ENCODE measurements at places on chromosomes 16 and 17.

GRCh38 chr17:82129095-82129494, 31.1 kb upstream of the FASN start:
- DNase-seq, result no peak

GRCh38 chr16:75138233-75138632, 10.1 kb upstream of the ZFP1 start:
- no peak for DNase-seq

GRCh38 chr16:19555186-19555937, at the start of gene VPS35L:
Gene VPS35L, plus strand, starts transcription at chr16:19555703. Its CDS starts 27 bp downstream, at chr16:19555730.
- DNase-seq, result peak; percentile 94

DNA sequence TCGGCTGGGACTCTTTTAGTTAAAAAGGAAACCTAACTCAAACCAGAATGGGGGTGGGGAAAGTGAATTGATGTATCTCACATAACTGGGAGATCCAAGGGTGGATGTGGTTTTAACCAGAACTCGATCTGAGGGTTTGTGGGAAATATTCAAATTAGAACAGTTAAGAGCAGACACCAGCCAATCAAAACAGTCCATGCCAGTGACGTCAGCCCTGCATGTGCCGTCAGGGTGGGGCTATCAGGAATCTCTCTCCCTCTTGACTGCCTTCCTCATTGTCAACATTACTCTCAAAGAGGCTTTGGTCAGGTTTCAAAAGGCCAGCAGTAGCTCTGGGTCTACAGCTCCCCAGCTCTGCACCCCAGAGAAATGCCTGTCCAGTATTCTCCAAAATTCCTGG, 94.2 kb upstream of the HSBP1 start:
- DNase-seq, result no peak

GRCh38 chr17:51180486-51180885, 14.3 kb downstream of the NME2 start:
- DNase-seq, result no peak

GRCh38 chr16:49283376-49284049, 1.9 kb upstream of the CBLN1 start:
- no peak for DNase-seq

DNA sequence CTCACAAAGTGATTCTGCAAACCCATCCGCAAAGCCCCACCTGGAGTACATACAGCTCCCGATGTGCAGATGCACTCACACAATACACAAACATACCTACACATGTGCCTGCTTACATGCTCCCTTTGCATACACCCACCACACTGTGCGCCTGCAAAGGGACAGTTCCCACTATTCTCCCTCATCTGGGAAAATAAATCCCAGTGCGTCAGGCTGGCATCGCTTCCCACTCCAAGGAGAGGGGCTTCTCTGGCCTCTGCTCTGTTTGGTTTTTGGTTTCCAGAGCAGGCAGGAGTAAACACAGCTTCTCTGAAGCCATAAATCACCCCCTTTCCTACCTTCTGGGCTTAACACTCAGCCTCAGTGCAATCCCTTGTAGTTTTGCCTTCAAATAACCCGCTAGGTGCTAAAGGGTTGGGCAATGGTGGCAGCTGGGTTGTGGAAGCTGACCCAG, 14.7 kb downstream of the HOXB4 start:
- no peak for DNase-seq

DNA sequence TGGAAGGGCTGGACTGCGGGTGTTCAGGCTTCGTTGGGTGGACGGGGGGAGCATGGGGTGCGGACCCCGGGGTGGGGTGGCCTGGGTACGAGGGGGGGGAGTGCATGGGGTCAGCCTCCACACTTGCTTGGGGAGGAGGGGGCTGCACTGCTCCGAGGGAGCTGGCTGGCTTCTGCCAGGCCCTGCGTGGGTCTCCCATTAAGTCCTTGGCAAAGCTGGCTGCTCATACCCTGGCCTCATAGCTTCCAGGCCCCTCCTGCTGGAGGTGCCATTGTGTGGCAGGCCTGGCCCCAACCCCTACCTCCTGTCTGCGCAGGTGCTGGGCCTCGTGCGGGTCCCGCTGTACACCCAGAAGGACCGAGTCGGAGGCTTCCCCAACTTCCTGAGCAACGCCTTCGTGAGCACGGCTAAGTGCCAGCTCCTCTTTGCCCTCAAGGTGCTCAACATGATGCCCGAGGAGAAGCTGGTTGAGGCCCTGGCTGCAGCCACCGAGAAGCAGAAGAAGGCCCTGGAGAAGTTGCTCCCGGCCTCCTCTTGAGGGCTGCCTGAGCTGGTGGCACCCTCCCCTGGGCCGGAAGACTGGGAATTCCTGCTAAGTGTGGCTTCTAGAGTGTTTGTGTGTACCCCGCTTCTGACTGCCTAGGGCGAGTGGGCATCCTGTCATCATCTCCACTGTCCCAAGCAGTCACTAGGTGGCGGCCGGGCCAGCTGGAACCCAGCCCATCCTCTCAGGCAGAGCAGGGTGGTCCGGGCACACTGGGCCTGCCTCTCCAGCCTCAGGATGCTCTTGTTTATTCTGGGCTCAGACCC, 1.5 kb downstream of the NUDT16L1 start:
- no peak for DNase-seq

DNA sequence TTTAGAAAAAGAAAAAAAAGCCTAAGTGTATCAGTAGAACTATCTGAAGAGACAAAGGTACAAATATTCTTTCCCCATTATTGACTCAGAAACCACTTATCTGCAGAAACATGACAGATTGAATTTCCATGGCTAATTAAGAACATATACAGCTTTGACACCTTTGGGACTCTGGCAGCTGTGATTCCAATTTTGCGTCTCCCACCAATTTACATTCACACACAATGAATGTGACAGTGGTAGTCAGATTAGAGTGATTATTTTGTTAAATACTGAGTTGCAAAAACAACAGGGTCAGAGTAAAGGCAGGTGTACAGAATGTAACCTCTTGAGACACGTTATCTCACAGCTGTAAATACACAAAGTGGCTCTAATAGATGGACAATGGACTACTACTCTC, 5.3 kb upstream of the PPM1D start:
- DNase-seq, result no peak

DNA sequence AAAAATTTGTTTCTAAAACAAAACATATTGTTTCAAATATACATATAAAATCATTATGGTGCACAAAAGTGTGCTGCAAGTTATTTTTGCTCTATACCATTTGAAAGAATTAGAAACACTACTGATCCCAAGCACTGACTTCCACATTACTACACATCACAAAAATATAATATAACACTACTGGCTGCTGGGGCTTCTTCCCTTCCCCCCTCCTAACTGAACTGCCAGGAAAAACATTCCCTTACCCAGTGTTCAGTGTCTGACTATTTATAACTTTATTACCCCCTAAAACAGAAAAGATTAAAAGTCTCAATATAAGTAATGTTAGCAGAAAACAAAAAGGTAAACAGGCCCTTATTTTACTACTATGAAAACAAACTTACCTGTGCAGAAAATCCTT, 36.9 kb downstream of the GPATCH8 start:
- no peak for DNase-seq

DNA sequence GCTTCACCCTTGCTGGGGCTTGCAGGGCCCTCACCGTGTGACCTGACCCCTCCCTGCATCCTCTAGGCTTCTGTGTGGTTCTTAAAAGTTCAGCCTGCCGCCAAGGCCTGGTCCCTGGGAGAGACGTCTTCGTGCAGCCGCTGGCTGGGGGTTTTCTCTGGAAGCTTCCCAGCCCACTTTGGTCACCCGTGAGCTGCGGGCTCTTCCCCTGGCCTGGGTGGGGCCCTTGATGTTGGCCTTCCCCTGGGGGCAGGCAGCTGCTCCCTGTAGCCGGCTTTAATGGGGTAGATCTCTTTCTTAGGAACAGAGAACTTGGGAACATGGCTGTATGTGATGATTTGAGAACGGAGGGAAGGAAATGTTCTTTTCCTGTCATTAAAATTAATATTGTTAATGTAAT, 32.7 kb downstream of the ZNF750 start:
- no peak for DNase-seq

DNA sequence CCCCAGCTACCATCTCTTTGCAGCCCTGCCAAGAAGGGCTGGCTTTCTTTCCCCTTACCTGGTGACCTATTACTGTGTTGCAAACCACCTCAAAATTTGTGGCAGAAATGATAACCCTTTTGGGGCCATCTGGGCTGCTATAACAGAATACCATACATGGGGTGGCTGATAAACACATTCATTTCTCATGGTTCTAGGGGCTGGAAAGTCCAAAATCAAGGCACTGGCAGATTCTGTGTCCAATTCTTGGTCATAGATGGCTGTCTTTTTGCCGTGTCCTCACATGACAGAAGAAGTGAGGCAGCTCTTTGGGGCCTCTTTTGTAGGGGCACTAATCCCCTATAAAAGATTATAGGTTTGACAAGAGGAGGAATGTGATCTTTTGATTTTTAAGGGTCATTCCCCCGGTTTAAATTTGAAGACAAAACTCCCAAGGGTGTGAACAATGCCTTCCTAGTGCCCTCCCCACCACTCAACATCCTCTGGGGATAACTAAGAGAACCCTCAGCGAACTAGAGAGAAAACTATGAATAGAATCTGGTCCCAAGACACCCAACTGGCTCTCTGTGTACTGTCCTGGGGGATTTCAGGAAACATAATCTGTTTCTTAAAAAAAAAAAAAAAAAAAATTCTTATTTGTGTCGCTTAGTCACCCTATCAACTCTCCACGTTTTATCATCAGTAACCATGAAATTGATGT, 1.7 kb upstream of the METTL22 start:
- no peak for DNase-seq

DNA sequence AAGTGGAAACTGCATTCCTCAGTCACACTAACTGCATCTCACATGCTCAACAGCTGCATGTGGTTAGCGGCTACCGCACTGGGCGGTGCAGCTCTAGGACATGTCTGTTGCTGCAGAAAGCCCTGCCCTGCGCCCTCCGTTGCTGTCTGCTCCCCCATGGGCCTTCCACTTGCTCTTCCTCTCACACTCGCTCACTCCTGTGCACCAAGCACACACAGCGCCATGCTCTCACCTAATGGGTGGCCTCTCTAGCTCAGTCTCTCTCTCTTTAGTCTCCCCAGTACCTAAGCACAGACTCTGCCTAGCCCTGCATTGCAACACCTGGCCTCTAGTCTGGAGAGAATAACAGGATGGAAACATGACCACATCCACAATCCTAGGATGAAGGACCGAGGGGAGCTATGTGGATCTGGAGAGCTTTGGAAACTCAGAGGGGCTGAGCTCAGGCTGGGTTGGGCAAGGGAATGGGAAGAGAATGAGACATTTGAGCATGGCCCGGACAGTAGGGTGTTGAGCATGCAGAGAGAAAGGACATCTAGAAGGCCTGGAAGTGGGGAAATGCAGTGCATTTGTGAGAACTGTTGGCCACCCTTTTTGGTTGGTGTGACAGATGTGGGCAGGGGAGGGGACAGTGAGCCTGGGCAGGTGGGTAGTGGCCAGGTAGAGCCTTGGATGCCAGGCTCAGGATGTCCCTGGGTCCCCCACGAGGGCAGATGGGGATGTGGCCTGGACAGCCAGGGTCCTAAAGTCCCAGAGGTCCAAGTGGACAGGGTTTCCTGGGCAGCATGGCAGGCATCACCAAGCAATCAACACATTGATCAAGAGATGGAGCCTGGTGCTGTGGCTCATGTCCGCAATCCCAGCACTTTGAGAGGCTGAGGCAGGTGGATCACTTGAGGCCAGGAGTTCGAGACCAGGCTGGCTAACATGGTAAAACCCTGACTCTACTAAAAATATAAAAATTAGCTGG, 16.1 kb downstream of the SGCA start:
- DNase-seq, result no peak

DNA sequence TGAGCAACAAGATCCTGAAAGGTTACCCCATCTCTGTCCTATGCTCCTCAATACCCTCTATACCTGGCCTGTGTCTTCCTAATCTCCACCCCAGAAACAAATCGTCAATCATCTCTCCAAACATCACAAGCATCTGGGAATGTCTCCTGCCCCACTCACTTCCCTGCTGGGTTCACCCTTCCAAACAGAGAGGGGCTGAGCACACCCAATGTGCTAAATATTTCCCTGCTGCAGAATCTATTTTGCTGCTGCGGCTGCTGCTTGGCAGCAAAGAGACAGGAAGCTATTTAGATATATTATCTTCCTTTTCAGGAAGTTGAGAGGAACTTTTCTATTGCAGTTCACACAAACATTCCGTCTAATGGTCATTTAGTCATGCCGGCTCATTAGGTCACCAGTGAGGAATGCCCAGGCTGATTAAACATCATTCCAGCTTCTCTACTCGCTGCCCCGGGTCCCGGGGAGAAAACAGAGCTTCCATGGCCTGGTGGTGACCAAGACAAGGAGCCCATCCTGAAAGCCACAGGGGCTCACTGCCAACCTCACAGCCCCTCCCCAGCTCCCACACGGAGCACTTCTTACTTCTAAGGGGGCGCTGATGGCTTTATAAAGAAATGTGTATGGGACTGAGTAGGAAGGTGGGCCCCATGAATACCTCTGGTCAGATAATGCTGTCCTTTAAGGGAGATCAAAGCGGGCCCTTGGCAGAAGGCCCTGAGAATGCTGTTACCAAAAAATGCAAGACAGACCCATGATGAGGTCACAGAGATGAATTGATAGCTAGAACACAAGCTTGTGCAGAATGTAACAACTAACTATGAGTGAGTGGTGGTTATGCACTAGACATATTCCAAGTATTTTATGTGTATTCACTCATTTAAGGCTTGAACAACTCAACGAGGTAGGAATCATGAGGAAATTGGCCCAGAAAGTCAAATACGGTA, 218.3 kb downstream of the SOX9 start:
- no peak for DNase-seq

DNA sequence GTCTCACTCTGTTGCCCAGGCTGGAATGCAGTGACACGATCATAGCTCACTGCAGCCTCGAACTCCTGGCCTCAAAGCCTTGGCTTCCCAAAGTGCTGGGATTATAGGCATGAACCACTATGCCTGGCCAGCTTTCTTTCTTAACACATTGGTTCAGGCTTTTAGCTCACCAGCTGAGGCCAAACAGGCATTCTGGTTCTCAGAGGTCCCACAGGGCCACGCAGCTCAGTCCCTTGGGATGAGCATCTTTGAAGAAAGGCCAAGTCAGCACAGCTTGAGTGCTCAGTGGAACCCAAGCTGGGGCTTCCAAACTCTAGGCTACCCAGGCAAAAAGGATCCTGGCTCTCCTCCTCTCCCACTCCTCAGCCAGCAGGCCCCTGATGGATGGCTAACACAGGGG, 2.5 kb downstream of the PIK3R5 start:
- no peak for DNase-seq

DNA sequence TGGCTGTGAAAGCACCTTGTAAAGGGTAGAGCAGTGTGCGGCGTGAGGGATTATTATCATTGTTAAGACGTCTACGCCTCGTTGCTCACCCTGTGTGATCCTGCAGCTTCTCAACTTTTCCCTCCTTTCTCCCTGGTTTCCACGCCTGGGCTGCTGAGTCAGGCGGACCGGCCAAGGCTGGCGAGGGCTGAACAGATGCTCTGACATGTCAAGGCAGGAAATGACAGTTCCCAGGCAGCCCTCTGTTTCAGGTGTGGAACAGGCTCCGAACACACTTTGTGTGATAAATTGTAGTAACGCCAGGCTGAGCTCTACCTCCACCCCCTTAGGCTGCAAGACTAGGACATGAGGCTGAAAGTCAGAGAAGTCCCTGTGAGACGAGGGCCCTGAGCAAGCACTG, 46.0 kb upstream of the TBX2 start:
- DNase-seq, result no peak

- DNase-seq, result no peak
Observed at GRCh38 chr17:70654706-70655105, 485.4 kb downstream of the KCNJ2 start.
